ENCODE measurements at places on chromosomes 1 and 21. TPM values are rescaled to one million over a fixed set of nuclear protein-coding genes. Genes with fewer than 3 reads are reported as not detected.

The PANK4 gene
- 44.8 TPM for total RNA-seq

The DYNLT5 gene
- 8.0 TPM for total RNA-seq

The FPGT gene
- 15.2 TPM for total RNA-seq

The KCNT2 gene
- total RNA-seq: 15.6 TPM

The LCA5L gene
- 3.3 TPM for total RNA-seq

The IL22RA1 gene
- total RNA-seq: not detected

The DTL gene
- 0.46 TPM for total RNA-seq

The CD160 gene
- total RNA-seq: not detected

The PLA2G2F gene
- total RNA-seq: not detected

The OR10T2 gene
- not detected for total RNA-seq

The CLCA1 gene
- total RNA-seq: not detected

The TSPAN1 gene
- 2.8 TPM for total RNA-seq

The RBBP4 gene
- 153 TPM for total RNA-seq

The S100A1 gene
- 254 TPM for total RNA-seq

The C1orf87 gene
- total RNA-seq: 2.1 TPM

The SLC1A7 gene
- total RNA-seq: not detected

The EPHA10 gene
- 26.4 TPM for total RNA-seq

The SYT2 gene
- total RNA-seq: 66.0 TPM

The RGS8 gene
- total RNA-seq: 3.9 TPM

The ADAMTS4 gene
- total RNA-seq: 73.2 TPM

The DUSP10 gene
- 5.4 TPM for total RNA-seq

The KHDRBS1 gene
- 81.4 TPM for total RNA-seq

The SNAPIN gene
- 43.3 TPM for total RNA-seq

The LRRC40 gene
- total RNA-seq: 15.9 TPM

The KIF2C gene
- total RNA-seq: 0.96 TPM

The MX2 gene
- 5.6 TPM for total RNA-seq

The RRP1 gene
- total RNA-seq: 31.2 TPM

The ADGRL4 gene
- total RNA-seq: 4.3 TPM

The CYP4Z1 gene
- 2.7 TPM for total RNA-seq

The NUP210L gene
- total RNA-seq: not detected

The VWA5B1 gene
- not detected for total RNA-seq

The USP24 gene
- 51.3 TPM for total RNA-seq

The IVL gene
- total RNA-seq: not detected

The FAM72C gene
- total RNA-seq: not detected

The CTPS1 gene
- total RNA-seq: 18.4 TPM
